ENCODE measurements at places on chromosomes 6 and 20. TPM values are rescaled to one million over a fixed set of nuclear protein-coding genes. Genes with fewer than 3 reads are reported as not detected.
A peak's percentile ranks its signal among the peaks of the same experiment; 100 is the strongest.

- no peak for DNase-seq
These were observed 205.1 kb downstream of the ZDHHC14 start for GRCh38 chr6:157586088-157586414.

The CCND3 gene
- polyA plus RNA-seq = 48.3 TPM

The RBM24 gene
- polyA plus RNA-seq = 1.5 TPM

DNA sequence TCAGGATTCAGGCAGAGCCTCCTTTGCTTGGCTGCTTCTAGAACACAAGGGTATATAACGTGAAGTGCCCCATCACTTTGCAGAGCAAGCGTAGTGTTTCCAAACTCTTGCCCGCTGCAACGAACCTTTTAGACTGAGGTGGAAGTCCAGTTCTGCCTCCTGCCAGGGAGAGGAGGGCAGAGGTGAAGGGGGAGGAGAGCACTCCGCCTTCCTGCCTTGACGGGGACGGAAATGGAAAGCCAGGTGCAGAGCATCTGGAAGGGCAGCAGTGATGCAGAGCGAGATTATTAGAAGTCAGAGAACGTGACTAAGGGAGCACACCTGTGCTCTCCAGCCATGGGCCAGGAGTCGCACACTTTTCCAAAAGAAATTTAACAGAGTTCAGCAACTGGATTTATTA lies 63.4 kb downstream of the RREB1 start:
- DNase-seq = no peak

The ARMH2 gene
- polyA plus RNA-seq = not detected

GRCh38 chr6:154471609-154472362 lies 38.7 kb downstream of the CNKSR3 start:
- DNase-seq = no peak

- no peak for DNase-seq
These were observed 109.0 kb downstream of the HMGCLL1 start for GRCh38 chr6:55469951-55470366.

- no peak for DNase-seq
These were observed 23.5 kb downstream of the PTCHD4 start for GRCh38 chr6:48087448-48087847.

GRCh38 chr6:105210932-105211531 lies 31.2 kb upstream of the POPDC3 start:
- DNase-seq = no peak

DNA sequence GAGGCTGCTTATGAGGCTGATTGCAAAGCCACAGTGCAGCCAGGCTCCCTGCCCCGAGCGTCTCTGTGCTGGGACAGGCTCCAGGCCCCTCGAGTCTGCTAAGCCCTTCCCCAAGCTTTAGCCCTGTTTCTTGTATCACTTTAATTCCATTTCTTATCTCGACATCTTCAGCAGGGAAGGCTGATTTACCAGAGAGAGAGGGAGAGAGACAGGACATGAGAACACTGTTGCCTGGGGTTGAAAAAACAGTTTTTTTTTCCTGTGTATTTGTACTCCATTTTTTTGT lies 386.5 kb downstream of the SMOC2 start:
- DNase-seq = no peak

GRCh38 chr6:72547020-72547419 lies 74.8 kb upstream of the KCNQ5 start:
- DNase-seq = no peak

DNA sequence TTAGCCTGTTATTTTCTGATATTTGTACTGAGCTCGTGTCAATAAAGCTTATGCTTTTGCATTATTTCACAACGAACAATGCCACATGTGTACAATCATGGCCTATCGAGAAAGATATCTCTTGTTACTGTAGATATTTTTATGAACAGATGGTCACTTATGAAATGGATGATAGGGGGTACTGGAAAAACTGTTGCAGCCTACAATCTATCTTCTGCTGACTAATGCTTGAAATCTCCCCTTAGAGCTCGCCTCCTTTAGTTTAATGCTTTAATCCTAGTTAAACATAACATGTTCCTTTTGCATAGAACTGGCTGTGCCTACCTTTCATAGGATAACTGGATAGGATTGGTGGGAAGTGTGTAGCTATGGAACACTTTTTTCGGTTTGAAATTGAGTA lies 296.2 kb downstream of the FARS2 start:
- DNase-seq = no peak

DNA sequence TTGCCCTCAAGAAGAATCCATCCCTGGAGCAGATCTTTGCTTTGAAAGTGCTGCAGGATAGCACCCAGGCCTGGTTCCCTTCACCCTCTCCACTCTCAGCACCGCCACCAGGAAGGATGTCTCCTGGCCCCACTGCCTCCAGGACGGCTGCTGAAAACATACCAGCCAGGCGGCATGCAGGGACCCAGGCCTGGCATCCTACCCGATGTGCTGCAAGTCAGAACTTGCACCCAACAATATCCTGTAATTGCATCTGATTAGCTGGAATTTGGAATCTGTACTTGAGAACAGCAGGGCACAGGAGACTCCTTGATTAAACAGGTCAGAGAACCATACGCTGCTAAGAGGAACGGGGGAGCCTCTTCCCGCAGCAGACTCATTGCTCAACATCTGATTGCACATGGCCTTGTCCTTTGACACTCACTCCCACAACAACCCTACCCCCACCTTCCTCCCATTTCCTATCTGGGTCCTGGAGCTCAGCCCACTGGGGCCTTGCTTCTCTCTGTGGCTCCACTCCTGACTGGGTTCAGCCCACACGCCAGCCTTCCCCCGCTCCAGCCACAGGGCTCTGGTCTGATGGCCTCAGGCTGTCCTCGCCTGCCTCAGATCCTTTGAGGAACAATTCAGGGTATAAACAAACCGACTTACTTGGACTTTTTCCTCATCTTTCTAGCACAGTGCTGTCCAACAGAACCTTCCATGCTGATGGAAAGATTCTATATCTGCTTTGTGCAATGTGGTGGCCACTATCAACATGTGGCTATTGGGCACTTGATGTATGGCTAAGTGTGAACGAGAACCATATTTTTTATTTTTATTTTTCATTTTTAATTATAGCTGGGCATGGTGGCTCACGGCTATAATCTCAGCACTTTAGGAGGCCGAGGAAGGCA lies 78.0 kb downstream of the FGD2 start:
- no peak for DNase-seq

- no peak for DNase-seq
These were observed 5.9 kb upstream of the TCEA2 start for GRCh38 chr20:64056889-64057627.

DNA sequence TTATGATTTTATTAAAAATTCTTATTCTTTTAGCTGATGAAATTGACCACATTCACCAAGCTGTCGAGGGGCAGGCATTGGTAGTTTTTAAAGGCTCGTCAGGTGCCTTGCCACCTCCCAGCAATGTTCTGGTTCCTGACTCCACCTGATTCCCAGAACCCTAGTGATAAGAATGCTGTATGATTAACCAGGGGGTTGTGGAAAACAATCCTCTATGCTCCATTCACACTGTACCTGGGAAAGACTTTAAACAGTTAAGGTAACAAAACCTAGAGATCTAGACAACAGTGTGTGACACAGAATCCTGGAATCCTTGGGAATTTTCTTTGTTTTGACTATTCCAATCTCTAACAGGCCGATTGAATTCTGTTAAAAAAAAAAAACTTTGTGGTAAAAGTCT lies 165.7 kb upstream of the OLIG3 start:
- DNase-seq = no peak

The MACROD2 gene
- 0.90 TPM for polyA plus RNA-seq

The SLC12A5 gene
- not detected for polyA plus RNA-seq

- no peak for DNase-seq
These were observed 114.5 kb downstream of the SYCP2 start for GRCh38 chr20:59818911-59819310.

- no peak for DNase-seq
These were observed 56.4 kb downstream of the RFX6 start for GRCh38 chr6:116933485-116933884.

DNA sequence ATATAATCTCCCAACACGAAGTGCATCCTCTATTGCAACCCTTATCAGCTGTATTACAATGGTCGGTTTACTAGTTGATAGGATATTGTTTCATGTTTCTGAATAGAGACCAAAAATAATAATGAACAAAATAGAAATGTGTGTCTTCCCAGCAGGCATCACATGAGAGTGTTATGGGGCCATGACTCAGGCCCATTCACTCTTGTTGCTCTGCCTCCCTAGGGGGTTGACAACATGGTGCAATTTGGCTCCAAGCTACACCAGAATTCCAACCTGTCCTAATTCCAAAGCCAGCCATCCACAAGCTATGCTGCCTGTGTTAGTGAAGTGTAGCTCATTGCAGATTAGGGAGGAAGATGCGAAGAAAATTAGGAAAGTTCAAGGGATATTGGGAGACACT lies 13.1 kb upstream of the SAYSD1 start:
- no peak for DNase-seq

The C20orf204 gene
- polyA plus RNA-seq = 2.1 TPM

The KCNG1 gene
- not detected for polyA plus RNA-seq

- DNase-seq = no peak
These were observed 188.6 kb downstream of the PRL start for GRCh38 chr6:22108199-22108598.

GRCh38 chr20:5731753-5732366 lies 18.3 kb upstream of the SHLD1 start:
- no peak for DNase-seq

The AKAP7 gene
- polyA plus RNA-seq = 5.4 TPM

GRCh38 chr20:9503526-9504245 lies 10.7 kb upstream of the LAMP5 start:
- peak; percentile 45 for DNase-seq

- peak; percentile 75 for DNase-seq
These were observed 40.3 kb upstream of the SIM1 start for GRCh38 chr6:100504786-100505737.

DNA sequence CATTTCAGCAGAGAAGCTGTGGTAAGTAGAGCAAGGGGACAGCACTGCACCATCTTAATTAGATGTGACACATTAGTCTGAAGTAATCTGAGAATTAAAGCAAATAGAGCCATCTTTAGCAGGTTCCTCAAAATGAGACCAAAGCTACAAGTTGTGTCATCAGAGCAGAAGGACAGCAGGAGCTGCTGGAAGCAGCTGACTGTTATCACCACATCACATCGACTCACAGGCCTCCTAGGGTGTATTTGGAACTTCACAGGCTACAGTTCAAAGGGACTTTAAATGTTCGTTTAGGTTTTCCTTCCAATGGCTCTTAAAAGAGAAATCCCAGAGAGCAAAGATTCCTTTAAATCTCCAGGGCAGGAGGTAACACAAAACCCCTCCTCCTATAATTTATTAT lies 69.5 kb downstream of the LCA5 start:
- DNase-seq = no peak

The TMEM242 gene
- polyA plus RNA-seq = 17.0 TPM

The GPR6 gene
- not detected for polyA plus RNA-seq

- no peak for DNase-seq
These were observed 18.1 kb downstream of the BPI start for GRCh38 chr20:38321959-38322598.

GRCh38 chr6:13373488-13373886 lies 45.1 kb upstream of the TBC1D7 start:
- no peak for DNase-seq

GRCh38 chr6:37861452-37861851 lies 41.9 kb downstream of the ZFAND3 start:
- no peak for DNase-seq

- DNase-seq = no peak
These were observed 137.0 kb downstream of the FOXA2 start for GRCh38 chr20:22447447-22447778.

The CTAGE9 gene
- not detected for polyA plus RNA-seq

DNA sequence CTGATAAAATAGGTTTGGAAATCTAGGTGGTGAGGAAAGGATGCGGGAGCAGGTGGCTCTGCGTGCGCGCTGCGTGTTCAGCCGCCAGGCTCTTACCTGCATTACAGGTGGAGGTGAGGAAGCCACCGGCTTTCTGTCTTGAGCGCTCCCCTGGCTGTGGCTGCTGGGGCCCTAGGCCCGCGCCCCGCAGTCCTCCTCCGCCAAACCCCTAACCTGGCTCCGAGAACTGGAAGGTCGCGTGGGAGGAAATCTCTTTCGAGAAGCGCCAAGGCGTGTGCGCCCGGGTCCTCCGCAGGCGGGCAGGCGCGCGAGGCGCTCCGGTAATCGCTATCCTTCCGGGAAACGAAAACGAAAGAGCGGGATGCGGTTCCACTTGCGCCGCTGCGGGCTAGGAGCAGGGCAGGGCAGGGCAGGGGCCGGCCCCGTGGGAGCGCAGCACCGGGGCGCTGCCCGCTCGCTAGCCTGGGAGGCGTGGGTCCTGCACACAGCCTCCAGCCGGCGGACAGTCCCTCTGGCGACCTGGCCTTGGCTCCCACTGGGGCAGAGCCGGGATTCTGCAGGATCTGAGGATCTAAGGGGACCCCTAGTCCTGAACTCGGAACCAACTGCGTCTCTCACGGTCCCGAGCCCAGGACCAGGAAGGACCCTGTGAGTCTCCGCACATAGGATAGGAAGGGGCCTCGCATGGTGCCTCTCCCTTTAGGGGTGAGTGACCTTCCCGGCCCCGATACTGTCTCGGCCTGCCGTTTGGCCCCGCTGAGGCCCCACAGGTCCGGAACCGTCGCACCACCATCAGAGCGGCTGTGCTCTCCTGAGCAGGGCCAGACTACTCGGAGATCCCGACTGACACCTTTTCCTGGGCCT lies at the start of gene ETV7:
Gene ETV7 (minus strand): TSS at position 230 of the 864 bp plus-strand sequence. CDS start 128 bp downstream, at position 102.
- DNase-seq = peak; percentile 63

DNA sequence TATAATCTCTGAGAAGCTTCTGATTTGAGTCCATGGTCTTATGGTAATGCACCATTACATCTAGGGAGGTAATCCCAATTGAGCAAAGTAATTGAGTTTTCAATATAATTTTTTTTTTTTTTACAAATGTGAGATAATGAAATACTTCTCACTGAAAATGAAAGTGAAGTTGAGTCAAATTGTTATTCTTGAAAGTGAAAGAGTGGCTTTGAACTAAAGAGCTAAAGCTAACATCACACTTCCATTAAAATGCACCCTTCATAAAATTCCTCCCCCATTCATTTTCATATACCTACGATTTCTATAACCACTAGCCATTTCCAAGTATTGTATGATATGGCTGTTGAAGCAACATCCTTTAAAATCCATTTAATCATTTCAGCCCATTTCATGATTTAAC lies 149.1 kb upstream of the IMPG1 start:
- no peak for DNase-seq

GRCh38 chr20:37336369-37337207 lies 9.4 kb upstream of the SRC start:
- DNase-seq = peak; percentile 77

DNA sequence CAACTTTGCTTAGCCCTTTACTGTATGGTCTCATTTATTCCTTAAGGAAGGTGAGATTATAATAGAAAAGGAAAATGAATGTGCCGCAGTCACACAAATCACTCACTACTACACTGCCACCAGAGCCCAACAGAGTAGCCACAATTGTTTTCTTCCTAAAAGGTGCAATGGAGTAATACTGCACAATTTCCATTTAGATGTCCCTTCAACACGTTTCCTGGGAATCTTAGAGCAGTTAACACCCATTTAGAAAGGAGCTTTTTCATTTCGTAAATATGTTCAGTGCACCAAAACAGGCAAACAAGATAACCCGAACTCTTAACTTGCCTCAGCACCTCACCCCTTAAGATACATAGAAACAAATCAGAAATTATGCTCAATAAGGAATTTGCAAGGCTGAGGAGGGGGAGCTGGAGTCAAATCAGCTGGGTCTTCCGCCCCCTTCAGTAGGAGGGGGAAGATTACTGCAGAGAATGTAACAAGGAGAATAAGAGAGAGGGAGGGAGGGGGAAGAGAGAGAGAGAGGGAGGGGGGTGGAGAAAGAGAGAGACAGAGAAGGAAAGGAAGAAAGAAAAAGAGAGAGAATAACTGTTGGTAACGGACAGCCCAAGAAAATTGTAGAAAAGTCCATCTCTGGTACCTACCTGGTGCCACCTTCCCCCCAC lies 155.5 kb downstream of the BCAS1 start:
- no peak for DNase-seq

- peak; percentile 75 for DNase-seq
These were observed 113.1 kb downstream of the ADAT2 start for GRCh38 chr6:143337201-143337949.

Measured in aorta (tissue), 5 donors.